ENCODE measurements at places on chromosomes 11 and 22. TPM values are rescaled to one million over a fixed set of nuclear protein-coding genes. Genes with fewer than 3 reads are reported as not detected.

DEUP1 gene
- not detected for total RNA-seq

- DNase-seq: no peak
Measured at GRCh38 chr11:18618342-18619025, 15.7 kb downstream of the SPTY2D1 start.

KCNQ1 gene
- 7.2 TPM for total RNA-seq

DNA sequence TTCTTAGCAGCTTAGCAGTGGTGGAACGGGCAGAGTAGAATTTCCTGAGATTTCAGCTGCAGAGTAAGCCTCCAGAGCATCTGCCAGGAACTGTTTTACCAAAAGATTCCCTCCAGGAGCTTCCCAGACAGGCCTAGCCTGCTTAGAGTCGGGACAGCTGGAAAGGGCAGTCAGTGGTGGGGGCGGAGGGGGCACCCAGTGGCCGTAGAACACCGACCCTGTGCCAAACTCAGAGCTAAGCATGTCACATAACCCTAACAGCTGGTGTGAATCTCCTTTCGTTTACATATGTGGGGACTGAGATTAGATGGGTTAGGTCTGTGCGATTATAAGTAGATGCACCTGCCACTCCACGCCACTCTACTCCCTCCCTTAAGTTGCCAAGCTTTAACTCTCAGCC lies 80.0 kb upstream of the CRTAM start:
- DNase-seq: no peak

DNA sequence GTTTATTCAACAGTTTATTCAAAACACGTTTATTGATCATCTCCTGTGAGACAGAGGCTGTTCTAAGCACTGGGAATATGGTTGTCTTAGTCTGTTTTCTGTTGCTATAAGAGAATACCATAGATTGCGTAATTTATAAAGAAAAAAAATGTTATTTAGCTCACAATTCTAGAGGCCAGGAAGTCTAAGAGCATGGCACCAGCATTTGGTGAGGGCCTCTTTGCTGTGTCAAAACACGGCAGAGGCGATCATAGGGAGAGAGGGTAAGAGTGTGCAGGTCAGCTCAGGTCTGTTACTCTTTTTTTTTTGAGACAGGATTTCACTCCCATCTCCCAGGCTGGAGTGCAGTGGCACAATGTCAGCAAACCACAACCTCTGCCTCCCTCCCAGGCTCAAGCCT lies 5.2 kb upstream of the IL17RA start:
- DNase-seq: no peak

GAL3ST1 gene
- 1.3 TPM for total RNA-seq
